ENCODE measurements at places on chromosomes 1 and 21.

DNA sequence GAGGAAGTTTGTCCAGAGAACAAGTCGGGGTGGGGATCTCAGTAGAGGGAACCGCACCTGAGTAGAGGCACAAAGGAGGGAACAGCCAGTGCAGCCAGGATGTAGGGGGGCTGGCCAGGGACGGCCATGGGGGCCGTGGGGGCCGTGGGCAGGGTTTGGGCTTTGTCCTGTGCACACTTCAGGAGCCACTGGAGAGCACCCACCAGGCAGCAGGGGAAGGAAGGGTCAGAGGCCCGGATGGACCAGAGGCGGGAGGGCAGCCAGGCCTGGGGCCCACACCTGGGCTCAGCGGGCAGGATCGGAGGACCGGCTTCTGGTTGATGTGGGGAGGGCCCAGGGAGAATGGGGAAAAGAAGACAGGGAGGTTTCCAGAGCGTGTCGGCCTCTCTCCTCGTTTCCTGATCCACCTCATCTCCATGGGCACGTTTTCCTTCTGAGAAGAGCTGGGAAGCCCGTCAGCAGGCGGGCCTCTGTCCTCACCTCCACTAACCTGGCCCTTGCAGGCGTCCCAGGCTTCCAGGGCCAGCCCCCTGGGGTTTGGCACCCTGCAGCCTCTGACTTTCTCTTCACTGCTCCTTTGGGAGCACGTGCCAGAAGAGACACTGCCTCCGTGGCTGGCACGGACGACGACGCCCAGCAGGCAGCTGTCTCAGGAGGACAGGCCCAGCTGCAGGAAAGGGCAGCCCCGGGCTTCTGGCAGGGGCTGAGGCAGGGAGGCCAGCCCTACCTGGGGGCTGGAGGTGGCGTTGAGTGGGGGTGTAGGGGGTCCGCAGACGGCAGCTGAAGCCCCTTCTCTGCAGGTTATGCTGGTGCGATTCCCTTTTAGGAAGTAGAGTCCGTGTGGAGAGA is 16.8 kb upstream of the PDXK start:
- no peak overlapping the region for H3K4me3 ChIP-seq
- H3K36me3 ChIP-seq, result peaks cover 3% of the 10 kb centered on the region
- H3K27me3 ChIP-seq, result no peaks in the 10 kb centered on the region
- DNase-seq, result no peak
- H3K4me1 ChIP-seq, result no peaks in the 10 kb centered on the region

DNA sequence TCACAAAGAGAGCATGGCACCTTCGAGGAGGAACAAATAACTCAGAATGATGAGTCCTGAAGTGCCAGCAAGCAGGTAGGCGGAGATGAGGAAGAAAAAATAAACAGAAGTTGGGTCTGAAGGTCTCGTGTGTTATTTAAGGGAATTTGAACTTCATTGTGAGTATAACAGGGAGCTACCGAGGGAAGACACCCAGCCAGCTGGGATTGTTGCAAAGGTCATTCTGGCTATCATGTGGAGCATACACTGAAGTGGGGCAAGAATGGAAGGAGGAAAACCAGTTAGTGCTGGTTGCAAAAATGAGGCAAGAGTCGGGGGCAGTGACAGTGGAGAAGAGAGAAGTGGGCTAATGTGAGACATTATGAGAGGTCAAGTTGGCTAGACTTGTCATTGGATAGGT is 53.6 kb upstream of the RAP1A start:
- DNase-seq, result no peak
- H3K4me3 ChIP-seq, result no peak overlapping the region
- no peaks in the 10 kb centered on the region for H3K27me3 ChIP-seq
- no peaks in the 10 kb centered on the region for H3K36me3 ChIP-seq
- H3K4me1 ChIP-seq, result peaks cover under 1% of the 10 kb centered on the region

- H3K4me1 ChIP-seq, result no peaks in the 10 kb centered on the region
- H3K27ac ChIP-seq, result no peak overlapping the region
- H3K27me3 ChIP-seq, result peaks cover 36% of the 10 kb centered on the region
- no peak overlapping the region for H3K4me3 ChIP-seq
Measured at GRCh38 chr1:205585169-205585834, 46.5 kb downstream of the ELK4 start.

GRCh38 chr1:173870252-173871075 is 2.3 kb downstream of the ZBTB37 start:
- no peak overlapping the region for H3K27ac ChIP-seq
- H3K4me1 ChIP-seq, result no peaks in the 10 kb centered on the region
- no peak overlapping the region for H3K4me3 ChIP-seq
- DNase-seq, result no peak
- peaks cover 55% of the 10 kb centered on the region for H3K36me3 ChIP-seq

DNA sequence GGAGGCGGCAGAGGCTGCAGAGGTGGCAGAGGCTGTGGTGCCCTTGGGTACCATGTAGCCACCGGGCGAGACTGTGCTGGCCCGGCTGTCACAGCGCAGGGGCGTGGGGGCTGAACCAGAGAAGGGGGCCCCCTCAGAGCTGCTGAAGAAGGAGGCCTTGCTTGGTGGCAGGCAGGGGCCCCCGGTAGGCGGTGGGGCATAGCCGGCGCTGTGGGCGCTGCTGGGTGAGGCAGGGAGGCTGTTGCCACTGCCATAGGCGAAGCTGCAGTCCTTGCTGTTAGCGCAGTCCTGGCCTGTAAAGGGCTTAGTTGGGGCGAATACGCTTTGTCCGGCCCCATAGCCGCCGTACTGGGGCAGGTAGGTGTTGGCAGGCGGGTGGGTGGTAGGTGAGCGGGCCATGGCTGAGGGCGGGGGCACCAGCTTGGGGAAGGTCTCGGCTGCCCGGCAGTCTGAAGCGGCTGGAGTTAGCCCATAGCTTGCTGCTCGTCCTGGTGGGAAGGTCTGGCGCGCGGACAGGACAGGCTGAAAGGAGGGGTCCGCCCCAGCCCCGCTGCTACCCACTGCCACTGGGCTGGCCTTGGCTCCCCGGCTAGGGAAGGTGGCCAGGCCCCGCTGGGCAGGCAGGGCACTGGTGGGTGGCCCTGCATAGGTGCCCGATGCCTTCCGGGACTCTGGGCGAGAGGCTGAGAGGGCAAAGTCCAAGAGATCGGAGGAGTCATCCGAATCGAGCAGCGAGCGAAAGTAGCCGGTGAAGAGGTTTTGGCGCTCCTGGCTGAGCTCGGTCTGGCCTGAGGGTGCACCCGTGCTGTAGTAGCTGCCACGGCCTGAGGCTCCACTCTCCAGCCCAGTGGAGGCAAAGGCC is 54.9 kb downstream of the AHDC1 start:
- H3K36me3 ChIP-seq, result peaks cover 16% of the 10 kb centered on the region
- no peaks in the 10 kb centered on the region for H3K27me3 ChIP-seq
- H3K4me3 ChIP-seq, result no peak overlapping the region
- no peaks in the 10 kb centered on the region for H3K4me1 ChIP-seq
- DNase-seq, result no peak

GRCh38 chr1:66489972-66490601 is 43.9 kb upstream of the SGIP1 start:
- H3K27ac ChIP-seq, result no peak overlapping the region
- no peaks in the 10 kb centered on the region for H3K4me1 ChIP-seq
- H3K4me3 ChIP-seq, result no peak overlapping the region

- peaks cover 7% of the 10 kb centered on the region for H3K4me1 ChIP-seq
- no peaks in the 10 kb centered on the region for H3K27me3 ChIP-seq
- no peak overlapping the region for H3K4me3 ChIP-seq
Measured at GRCh38 chr1:9863371-9863770, 39.6 kb upstream of the CLSTN1 start.

GRCh38 chr1:8416881-8417280 is 99.0 kb downstream of the SLC45A1 start:
- no peak overlapping the region for H3K27ac ChIP-seq
- H3K36me3 ChIP-seq, result peaks cover 71% of the 10 kb centered on the region
- H3K4me3 ChIP-seq, result no peak overlapping the region
- no peak for DNase-seq
- no peaks in the 10 kb centered on the region for H3K27me3 ChIP-seq

DNA sequence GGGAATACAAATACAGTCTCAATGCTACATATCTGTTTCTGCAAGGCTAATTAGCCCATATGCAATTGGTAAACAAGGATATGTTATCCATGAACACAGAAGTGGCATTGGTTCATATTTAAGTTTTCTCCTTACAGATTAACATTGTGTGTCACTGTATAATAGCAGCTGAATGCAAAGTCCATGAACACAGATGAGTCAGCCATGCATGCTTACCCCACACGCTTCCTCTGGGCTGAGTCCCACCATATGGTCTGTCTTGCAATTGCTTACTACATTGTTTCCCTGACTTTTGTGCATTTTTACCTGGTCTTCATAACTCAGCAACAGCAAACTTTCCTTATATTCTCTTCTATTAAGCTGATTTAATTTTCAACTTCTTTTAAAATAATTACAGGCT is 41.5 kb upstream of the TSNAX start:
- no peaks in the 10 kb centered on the region for H3K4me1 ChIP-seq
- no peak for DNase-seq
- H3K4me3 ChIP-seq, result no peak overlapping the region
- H3K27me3 ChIP-seq, result no peaks in the 10 kb centered on the region
- H3K27ac ChIP-seq, result no peak overlapping the region
- no peaks in the 10 kb centered on the region for H3K36me3 ChIP-seq

GRCh38 chr1:181508486-181509165 is 25.3 kb downstream of the CACNA1E start:
- no peaks in the 10 kb centered on the region for H3K4me1 ChIP-seq
- no peak overlapping the region for H3K4me3 ChIP-seq
- peaks cover 38% of the 10 kb centered on the region for H3K27me3 ChIP-seq
- no peak for DNase-seq

GRCh38 chr1:31568895-31569595 is 7.3 kb upstream of the TINAGL1 start:
- H3K4me3 ChIP-seq, result no peak overlapping the region
- peak; percentile 47 for DNase-seq
- H3K36me3 ChIP-seq, result no peaks in the 10 kb centered on the region
- H3K27ac ChIP-seq, result no peak overlapping the region
- H3K27me3 ChIP-seq, result no peaks in the 10 kb centered on the region

DNA sequence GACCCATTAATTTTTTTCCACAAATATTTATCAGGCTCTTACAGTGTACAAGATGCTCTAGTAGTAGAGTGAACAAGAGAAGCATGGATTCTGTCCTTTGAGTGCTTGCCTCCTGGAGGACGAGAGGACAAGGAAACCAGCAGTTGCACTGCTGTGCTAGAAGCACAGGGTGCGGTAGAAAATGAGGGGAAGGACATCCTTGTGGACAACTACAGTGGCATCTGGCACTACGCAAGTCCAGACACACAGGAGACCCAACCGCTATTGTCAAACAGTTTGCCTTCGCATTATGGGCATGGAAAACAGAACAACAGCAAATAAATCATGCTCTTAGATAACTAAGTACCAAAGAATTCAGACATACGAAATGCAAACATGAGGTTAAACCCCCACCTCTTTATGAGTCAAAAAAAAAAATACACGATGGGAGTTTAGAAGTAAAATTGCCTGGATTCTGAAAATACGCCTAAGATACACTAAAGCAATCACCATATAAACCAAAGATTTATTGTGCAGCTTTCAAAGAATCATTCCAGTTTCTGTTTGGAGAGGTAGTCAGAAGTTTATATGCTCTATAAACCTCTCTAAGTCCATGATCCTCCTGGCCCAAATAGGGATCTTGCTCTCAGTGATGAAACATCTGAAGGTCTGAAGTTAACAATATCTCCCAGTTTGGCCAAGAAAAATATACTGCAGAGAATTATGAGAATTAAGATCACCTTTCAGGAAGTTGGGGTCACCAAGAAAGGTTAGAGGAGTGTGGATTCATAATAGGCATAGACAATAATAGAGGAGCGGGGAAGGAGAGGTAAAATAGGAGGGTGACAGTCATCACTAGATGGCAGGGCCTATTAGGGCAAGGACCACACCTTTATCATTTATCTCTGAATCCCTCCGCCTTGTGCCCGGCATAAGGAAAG is 307.8 kb downstream of the NFIA start:
- H3K36me3 ChIP-seq, result no peaks in the 10 kb centered on the region
- H3K27ac ChIP-seq, result no peak overlapping the region
- no peak for DNase-seq
- H3K4me3 ChIP-seq, result no peak overlapping the region

DNA sequence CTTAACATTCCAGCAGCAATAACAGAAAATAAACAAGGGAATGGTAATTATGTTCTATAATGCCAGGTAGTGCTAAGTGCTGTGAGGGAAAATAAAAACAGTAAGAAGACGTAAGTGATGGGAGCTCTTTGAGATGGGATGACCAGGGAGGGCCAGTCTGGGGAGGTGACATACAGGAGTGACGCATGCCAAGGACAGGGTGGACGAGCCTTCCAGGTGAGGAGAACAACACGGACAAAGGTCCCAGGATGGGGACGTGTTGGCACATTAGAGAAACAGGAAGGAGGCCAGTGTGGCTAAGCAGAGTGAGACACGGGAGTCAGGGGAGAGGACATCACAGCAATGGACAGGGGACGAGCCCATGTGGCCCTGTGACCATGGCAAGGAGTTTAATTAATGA is 11.7 kb upstream of the LRRC52 start:
- DNase-seq, result no peak
- H3K36me3 ChIP-seq, result no peaks in the 10 kb centered on the region
- H3K27ac ChIP-seq, result no peak overlapping the region
- no peaks in the 10 kb centered on the region for H3K27me3 ChIP-seq
- no peak overlapping the region for H3K4me3 ChIP-seq

GRCh38 chr1:38580594-38580993 is 279.0 kb downstream of the RRAGC start:
- no peaks in the 10 kb centered on the region for H3K4me1 ChIP-seq
- no peak for DNase-seq
- H3K27me3 ChIP-seq, result peaks cover 59% of the 10 kb centered on the region
- H3K4me3 ChIP-seq, result no peak overlapping the region
- no peaks in the 10 kb centered on the region for H3K36me3 ChIP-seq

GRCh38 chr1:153849487-153850185 is 73.1 kb downstream of the GATAD2B start:
- no peak overlapping the region for H3K4me3 ChIP-seq
- DNase-seq, result no peak
- H3K27ac ChIP-seq, result no peak overlapping the region
- no peaks in the 10 kb centered on the region for H3K27me3 ChIP-seq
- H3K36me3 ChIP-seq, result peaks cover 26% of the 10 kb centered on the region

GRCh38 chr1:247551721-247552120 is 2.8 kb downstream of the GCSAML start:
- no peak overlapping the region for H3K27ac ChIP-seq
- no peaks in the 10 kb centered on the region for H3K27me3 ChIP-seq
- no peak for DNase-seq
- H3K4me1 ChIP-seq, result no peaks in the 10 kb centered on the region
- H3K4me3 ChIP-seq, result no peak overlapping the region
- H3K36me3 ChIP-seq, result no peaks in the 10 kb centered on the region

DNA sequence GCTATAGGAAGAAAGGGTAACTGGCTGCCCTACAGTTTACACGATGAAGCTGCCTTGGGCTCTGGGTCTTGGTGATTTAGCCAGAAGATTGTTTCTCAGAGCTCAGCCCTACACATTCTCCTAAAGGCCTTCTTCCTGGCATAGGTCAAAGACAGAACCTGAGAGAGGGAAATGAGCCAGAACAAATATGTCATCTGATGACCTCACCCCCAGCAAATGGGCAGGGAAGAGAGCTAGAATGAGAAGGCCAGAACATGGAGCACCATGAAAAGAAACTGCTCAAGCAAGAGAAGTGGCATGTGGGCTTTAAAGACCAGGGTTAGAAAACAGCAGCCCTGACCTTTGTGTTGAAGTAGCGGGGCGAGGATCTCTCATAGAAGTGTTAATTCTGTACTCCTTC is 5.5 kb upstream of the ILDR2 start:
- H3K4me3 ChIP-seq, result no peak overlapping the region
- no peak for DNase-seq
- no peaks in the 10 kb centered on the region for H3K36me3 ChIP-seq

Data from endodermal cell (in vitro differentiated cells).